ENCODE measurements at places on chromosomes 2 and 18. TPM values are rescaled to one million over a fixed set of nuclear protein-coding genes. Genes with fewer than 3 reads are reported as not detected.

REG1B gene
- total RNA-seq = not detected

ACKR3 gene
- total RNA-seq = 9.2 TPM

TBR1 gene
- not detected for total RNA-seq

LIMS3 gene
- 4.2 TPM for total RNA-seq

SCYGR4 gene
- not detected for total RNA-seq

SCN3A gene
- total RNA-seq = 0.40 TPM

DNAJC5G gene
- total RNA-seq = not detected

RRM2 gene
- 5.6 TPM for total RNA-seq

Data from smooth muscle cell of the pulmonary artery (primary cell).